Caco-2 (cell line): ENCODE measurements at places on chromosomes 7 and 10.

- no peak for DNase-seq
Measured at GRCh38 chr7:69515495-69516212, 82.6 kb upstream of the AUTS2 start.

DNA sequence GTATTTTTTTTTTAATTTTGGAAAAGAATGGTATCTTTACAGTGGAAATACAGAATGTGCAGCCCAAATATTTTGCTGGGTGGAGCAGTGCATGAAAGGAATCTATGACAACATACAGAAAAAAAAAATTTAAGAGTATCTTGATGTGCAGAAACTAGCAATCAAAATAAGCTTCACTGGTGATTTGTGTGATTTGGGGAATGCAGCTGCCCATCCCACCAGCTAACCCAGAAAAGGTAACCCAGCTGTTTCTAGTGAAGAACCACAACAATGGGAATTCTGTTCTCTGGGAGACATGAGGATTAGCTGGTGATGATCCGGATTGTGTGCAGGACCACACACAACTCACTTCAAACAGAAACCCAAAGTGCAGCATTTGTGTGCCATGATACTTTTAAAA lies 375.5 kb downstream of the SEMA3D start:
- DNase-seq: no peak

GRCh38 chr10:29412485-29412884 lies 123.6 kb downstream of the LYZL1 start:
- DNase-seq: no peak

DNA sequence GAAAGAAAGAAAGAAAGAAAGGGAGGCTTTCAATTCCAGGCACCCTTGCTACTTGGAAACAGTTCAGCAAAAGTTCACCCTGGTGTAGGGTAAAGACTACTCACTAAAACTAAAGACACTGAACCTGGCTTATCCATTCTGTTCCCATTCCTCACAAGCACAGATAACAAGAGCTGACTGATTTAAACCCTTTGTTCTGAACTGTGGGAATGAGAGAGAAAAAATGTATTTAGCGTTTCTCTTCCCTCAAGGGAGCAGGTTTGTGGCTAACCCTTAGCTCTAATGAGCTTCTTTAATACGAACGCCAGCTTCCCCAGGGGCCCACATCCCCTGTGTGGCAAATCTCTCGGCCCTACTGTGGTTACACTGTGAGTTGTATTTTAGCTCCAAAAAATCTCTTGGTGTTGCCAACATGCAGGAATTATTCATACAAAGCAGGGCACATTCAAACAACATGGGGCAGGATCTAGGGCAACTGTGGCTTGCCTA lies 23.3 kb downstream of the PRTFDC1 start:
- DNase-seq: no peak

DNA sequence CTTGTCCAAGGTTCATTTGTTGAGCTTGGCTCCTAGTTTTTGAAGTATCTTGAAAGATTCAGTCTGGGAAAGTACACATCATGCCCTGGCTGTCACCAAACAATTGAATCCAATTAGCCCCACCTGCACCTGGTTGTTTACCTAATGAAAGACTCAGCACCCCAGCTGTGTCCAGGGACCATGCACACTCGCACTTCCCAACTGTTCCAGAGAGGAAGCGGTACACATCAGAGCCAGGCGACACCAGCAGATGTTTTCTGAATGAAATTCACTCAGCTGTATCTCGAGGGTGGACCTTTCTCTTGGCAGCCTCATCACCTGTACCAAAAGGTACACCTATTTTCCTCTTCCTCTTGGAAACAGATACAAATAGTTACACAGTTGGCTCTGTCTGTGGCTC lies 216.4 kb upstream of the LRGUK start:
- no peak for DNase-seq

GRCh38 chr7:135966341-135967043 lies 10.7 kb downstream of the MTPN start:
- DNase-seq: no peak
